ENCODE measurements at places on chromosomes 2 and 18. TPM values are rescaled to one million over a fixed set of nuclear protein-coding genes. Genes with fewer than 3 reads are reported as not detected.

DNA sequence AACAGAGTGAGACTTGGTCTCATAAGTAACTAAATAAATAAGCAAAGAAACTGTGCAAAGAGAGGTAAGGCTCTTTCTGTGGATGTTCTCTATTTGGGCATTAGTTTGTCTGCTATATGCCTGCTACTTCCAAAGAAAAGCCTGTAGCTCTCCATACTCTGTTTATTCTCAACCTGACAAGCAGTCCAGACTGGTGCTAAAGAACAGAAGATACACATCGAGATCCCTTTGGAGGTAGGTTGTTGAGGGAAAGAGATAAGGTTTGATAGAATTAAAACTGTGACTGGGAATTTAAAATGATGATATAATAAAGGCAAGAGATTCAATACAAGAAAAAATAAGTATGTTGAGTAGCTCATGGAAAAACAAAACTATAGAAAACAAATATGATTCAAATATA lies 885.1 kb upstream of the FSHR start:
- no peak overlapping the region for H3K27ac ChIP-seq
- no peak overlapping the region for H3K4me3 ChIP-seq
- DNase-seq = no peak
- no peaks in the 10 kb centered on the region for H3K27me3 ChIP-seq
- H3K36me3 ChIP-seq = no peaks in the 10 kb centered on the region

- H3K4me3 ChIP-seq = no peak overlapping the region
- no peak for DNase-seq
- H3K4me1 ChIP-seq = no peaks in the 10 kb centered on the region
- no peaks in the 10 kb centered on the region for H3K36me3 ChIP-seq
- H3K27ac ChIP-seq = no peak overlapping the region
These were observed 106.4 kb upstream of the CELF4 start for GRCh38 chr18:37672001-37672400.

GRCh38 chr2:104654811-104655210 lies 199.1 kb upstream of the POU3F3 start:
- DNase-seq = no peak
- H3K4me1 ChIP-seq = peaks cover 28% of the 10 kb centered on the region
- no peak overlapping the region for H3K27ac ChIP-seq
- no peaks in the 10 kb centered on the region for H3K27me3 ChIP-seq

DNA sequence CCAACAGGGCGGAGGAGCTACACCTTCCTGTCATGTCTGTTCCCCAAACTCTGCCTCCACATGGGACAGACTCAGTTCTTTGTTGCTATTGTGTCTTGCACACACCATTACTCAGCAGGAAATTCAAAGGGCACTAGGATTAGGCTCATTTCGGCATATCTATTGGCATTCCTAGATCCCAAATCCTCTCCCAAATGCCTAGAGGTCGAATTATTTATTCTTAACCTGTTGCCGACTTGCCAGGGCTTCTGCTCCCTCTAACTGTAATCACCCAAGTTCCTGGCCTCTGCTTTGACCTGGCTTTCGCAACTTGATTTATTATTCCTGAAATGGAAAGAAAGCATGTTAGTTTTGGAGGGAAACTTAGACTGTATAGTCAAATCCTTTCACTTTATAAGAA lies 67.8 kb upstream of the ST6GAL2 start:
- no peaks in the 10 kb centered on the region for H3K27me3 ChIP-seq
- H3K36me3 ChIP-seq = no peaks in the 10 kb centered on the region
- H3K27ac ChIP-seq = no peak overlapping the region

DNA sequence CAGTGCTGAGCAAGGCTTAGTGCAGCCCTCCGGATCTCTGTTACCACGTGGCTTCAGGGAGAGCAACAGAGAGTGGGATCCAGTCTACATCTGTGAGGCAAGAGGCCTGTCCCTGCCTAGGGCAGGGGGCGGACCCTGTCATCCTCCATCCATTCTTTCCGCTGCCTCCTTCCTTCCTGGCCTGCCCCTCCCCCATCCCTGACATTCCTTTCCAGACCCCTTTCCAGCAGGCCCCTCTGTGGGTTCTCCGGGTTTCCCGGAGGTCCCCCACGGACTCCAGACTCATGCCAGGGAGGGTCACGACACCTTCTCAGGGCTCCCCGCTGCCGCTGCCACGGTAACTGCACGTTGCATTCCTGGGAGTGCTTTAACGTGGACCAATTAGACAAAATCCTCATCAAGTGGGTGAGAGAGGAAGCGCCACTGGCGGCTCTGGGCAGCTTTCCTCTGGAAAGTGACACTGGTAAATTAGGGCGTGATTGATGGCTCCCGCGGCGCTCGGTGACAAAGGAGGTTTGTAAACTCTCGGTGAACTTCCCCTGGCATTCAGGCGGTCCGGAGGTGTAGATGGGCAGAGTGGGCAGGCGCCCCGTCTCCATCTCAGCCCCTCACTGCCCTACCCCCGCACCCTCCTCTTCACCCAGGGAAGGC lies 11.4 kb downstream of the ATOH8 start:
- peak; percentile 29 for DNase-seq
- H3K4me1 ChIP-seq = peaks cover 12% of the 10 kb centered on the region
- no peak overlapping the region for H3K4me3 ChIP-seq
- peaks cover 30% of the 10 kb centered on the region for H3K27me3 ChIP-seq

- H3K4me3 ChIP-seq = peak overlapping the region; percentile 6
- DNase-seq = no peak
- peaks cover 38% of the 10 kb centered on the region for H3K27me3 ChIP-seq
- no peak overlapping the region for H3K27ac ChIP-seq
- peaks cover 23% of the 10 kb centered on the region for H3K4me1 ChIP-seq
- no peaks in the 10 kb centered on the region for H3K36me3 ChIP-seq
These were observed 889 bp downstream of the ANKRD29 start for GRCh38 chr18:23661735-23662308.

GRCh38 chr2:233997707-233998106 lies 52.8 kb upstream of the SPP2 start:
- no peak overlapping the region for H3K4me3 ChIP-seq
- H3K36me3 ChIP-seq = no peaks in the 10 kb centered on the region
- DNase-seq = no peak
- H3K27me3 ChIP-seq = no peaks in the 10 kb centered on the region
- no peaks in the 10 kb centered on the region for H3K4me1 ChIP-seq
- no peak overlapping the region for H3K27ac ChIP-seq

GRCh38 chr2:2919026-2919425 lies 458.6 kb downstream of the EIPR1 start:
- H3K27me3 ChIP-seq = no peaks in the 10 kb centered on the region
- H3K4me1 ChIP-seq = no peaks in the 10 kb centered on the region
- no peak for DNase-seq

DNA sequence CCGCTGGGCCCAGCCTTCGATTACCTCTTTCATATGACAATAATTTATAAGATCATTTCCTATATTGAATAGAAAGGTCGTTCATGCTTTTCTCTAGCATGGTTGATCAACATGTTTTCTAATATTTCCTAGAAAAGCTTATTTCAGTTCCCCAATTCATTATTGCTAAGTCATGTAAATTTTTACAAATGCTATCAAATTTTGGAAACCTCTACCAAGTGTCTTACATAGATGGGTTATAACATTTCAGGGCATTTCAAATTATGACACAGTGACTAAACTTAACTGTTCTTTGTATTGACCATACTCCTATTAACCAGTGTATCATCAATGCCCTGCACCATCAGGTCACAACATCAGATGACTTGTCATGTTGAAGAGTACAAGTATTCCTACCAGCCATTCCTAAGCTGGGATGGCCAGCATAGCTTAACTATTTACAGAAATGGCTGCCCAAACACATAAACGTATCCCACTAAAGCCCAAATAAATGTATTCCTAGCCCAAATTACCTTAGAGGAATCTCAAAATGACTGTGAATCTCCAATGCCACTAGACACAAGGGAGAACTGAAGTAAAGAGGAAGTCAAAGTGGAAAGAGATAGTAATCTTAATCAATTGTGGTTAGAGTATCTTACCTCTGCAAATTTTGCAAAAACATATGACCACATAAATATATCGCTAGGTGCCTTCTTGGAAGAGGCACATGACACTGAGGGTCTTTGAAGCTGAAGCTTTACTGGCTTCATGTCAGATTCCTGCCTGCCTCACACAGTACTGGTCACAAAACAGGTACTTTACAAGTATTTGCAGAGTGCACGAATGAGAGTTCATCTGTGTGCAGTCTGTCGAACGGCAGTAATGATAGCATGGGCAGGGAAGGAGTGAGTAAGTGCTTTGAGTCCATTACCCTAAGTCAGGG lies 87.3 kb upstream of the TLK1 start:
- no peaks in the 10 kb centered on the region for H3K36me3 ChIP-seq
- DNase-seq = no peak
- no peak overlapping the region for H3K4me3 ChIP-seq
- H3K4me1 ChIP-seq = peaks cover 28% of the 10 kb centered on the region
- no peak overlapping the region for H3K27ac ChIP-seq

- no peak overlapping the region for H3K4me3 ChIP-seq
- H3K27ac ChIP-seq = no peak overlapping the region
- DNase-seq = no peak
- peaks cover 87% of the 10 kb centered on the region for H3K36me3 ChIP-seq
These were observed 25.4 kb downstream of the TET3 start for GRCh38 chr2:74010087-74010541.

- no peak for DNase-seq
- H3K36me3 ChIP-seq = no peaks in the 10 kb centered on the region
- H3K4me1 ChIP-seq = peaks cover 7% of the 10 kb centered on the region
- peak overlapping the region; percentile 26 for H3K4me3 ChIP-seq
- no peak overlapping the region for H3K27ac ChIP-seq
- peaks cover 2% of the 10 kb centered on the region for H3K27me3 ChIP-seq
These were observed 36.5 kb downstream of the SLC25A52 start for GRCh38 chr18:31723990-31724711.

- H3K4me1 ChIP-seq = no peaks in the 10 kb centered on the region
- H3K4me3 ChIP-seq = no peak overlapping the region
- peak; percentile 29 for DNase-seq
- no peak overlapping the region for H3K27ac ChIP-seq
These were observed 31.1 kb upstream of the SATB2 start for GRCh38 chr2:199488772-199489400.

DNA sequence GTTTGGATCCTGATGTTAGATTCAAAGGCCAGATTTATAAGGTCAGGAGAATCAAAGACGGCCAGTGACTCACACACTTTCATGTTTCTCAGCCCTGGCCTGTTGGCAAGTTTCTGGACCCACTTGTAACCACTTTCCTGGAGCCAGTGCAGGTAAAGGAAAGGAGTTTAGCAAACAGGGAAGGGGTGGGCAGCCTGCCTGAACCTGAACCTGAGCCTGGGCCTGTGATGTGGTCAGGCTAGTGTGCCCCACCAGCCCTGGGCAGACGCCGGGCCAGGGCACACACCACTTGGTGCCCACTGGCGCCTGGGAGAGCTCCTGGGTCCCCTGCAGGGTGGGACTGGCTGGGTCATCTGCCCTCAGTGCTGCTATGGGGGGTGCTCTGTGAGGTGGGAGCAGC lies 100.5 kb upstream of the SPRED2 start:
- no peaks in the 10 kb centered on the region for H3K36me3 ChIP-seq
- H3K4me1 ChIP-seq = no peaks in the 10 kb centered on the region
- no peak overlapping the region for H3K27ac ChIP-seq
- H3K27me3 ChIP-seq = no peaks in the 10 kb centered on the region

MBD1 gene
- 17.4 TPM for polyA plus RNA-seq

G6PC2 gene
- polyA plus RNA-seq = not detected

DNA sequence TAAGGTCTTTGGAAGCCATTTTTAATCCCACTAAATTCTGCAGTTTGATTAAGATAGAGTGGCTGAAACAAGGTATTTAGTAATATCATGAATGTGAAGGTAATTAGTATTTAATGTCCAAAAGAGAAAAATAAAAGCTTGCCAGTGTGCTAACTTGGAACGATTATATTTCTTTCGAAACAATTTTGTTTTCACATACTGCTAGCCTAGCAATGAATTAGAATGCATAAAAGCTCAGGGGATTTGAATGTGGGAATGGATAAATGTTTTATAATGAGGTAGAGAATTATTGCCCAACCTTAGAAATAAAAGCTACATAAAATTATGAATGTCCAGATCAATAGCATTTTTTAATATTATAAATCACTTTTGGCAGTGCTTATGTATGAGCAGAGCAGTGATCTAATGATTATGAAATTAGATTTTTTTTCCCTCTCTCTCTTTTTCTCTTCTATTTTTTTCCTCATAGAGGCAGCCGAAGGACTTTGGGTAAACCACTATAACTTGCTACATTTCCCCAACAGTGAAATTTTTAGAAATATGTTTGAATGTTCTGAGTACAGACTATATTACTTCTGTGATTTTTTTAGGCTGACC lies 75.5 kb downstream of the PLCL1 start:
- no peaks in the 10 kb centered on the region for H3K36me3 ChIP-seq
- H3K27me3 ChIP-seq = no peaks in the 10 kb centered on the region
- H3K27ac ChIP-seq = no peak overlapping the region
- H3K4me1 ChIP-seq = no peaks in the 10 kb centered on the region
- no peak overlapping the region for H3K4me3 ChIP-seq
- no peak for DNase-seq

VIL1 gene
- polyA plus RNA-seq = not detected

- no peaks in the 10 kb centered on the region for H3K36me3 ChIP-seq
- H3K4me1 ChIP-seq = no peaks in the 10 kb centered on the region
- no peak overlapping the region for H3K27ac ChIP-seq
These were observed 87.7 kb downstream of the DSEL start for GRCh38 chr18:67428805-67429204.

GRCh38 chr18:25053466-25053865 lies 298.5 kb downstream of the ZNF521 start:
- no peaks in the 10 kb centered on the region for H3K27me3 ChIP-seq
- no peaks in the 10 kb centered on the region for H3K4me1 ChIP-seq
- no peak for DNase-seq
- no peaks in the 10 kb centered on the region for H3K36me3 ChIP-seq

GRCh38 chr2:180609626-180610340 lies 370.6 kb upstream of the UBE2E3 start:
- no peak overlapping the region for H3K27ac ChIP-seq
- no peaks in the 10 kb centered on the region for H3K36me3 ChIP-seq
- H3K4me3 ChIP-seq = no peak overlapping the region
- no peaks in the 10 kb centered on the region for H3K27me3 ChIP-seq
- H3K4me1 ChIP-seq = no peaks in the 10 kb centered on the region

DNA sequence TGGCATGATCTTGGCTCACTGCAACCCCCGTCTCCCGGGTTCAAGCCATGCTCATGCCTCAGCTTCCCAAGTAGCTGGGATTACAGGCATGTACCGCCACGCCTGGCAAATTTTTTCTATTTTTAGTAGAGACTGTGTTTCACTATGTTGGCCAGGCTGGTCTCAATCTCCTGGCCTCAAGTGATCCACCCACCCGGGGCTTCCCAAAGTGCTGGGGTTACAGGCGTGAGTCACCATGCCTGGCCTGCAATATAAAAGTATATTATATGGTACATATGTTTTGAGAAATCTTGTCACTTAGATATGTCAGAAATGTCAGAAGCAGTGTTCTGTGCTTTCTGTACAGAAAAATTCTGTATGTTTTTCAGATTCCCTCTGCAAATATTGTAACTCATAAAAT lies 19.2 kb upstream of the XPO1 start:
- no peak for DNase-seq
- H3K36me3 ChIP-seq = no peaks in the 10 kb centered on the region
- H3K4me3 ChIP-seq = no peak overlapping the region
- no peaks in the 10 kb centered on the region for H3K4me1 ChIP-seq

All from CD14-positive monocyte (primary cell).